ENCODE measurements at places on chromosomes 6 and 20.
A peak's percentile ranks its signal among the peaks of the same experiment; 100 is the strongest.

DNA sequence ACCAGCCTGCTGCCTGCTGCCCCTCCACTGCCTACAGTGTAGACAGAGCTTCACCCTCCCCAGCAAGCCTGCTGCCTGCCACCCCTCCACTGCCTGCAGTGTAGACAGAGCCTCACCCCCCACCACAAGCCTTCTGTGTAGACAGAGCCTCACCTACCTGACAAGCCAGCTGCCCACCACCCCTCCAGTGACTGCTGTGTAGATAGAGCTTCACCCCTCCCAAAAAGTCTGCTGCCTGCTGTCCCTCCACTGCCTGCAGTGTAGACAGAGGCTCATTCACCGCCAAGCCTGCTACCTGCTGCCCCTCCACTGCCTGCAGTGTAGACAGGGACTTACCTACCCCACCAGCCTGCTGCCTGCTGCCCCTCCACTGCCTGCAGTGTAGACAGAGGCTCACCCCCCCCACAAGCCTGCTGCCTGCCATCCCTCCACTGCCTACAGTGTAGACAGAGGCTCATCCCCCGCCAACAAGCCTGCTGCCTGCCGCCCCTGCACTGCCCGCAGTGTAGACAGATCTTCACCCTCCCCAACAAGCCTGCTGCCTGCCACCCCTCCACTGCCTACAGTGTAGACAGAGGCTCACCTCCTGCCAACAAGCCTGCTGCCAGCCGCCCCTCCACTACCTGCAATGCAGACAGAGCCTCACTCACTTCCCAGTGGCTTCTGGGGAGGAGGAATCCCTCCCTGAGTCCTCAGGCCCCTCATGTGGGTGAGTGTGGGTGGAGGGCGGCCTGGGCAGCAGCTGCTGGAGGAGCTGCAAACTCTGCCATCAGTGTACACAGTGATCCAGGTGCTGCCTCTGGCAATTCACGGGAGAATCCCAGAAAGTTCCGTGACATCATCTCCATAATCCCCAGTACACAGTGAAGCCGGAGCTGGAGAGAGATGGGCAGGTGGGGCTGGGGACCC is 140.9 kb downstream of the DLL1 start:
- DNase-seq: no peak

GRCh38 chr20:17699931-17700351 is at the start of gene BANF2:
TSS of gene BANF2 (plus strand) at chr20:17699966. CDS start at chr20:17725026, 25,060 bp downstream.
- DNase-seq: no peak

DNA sequence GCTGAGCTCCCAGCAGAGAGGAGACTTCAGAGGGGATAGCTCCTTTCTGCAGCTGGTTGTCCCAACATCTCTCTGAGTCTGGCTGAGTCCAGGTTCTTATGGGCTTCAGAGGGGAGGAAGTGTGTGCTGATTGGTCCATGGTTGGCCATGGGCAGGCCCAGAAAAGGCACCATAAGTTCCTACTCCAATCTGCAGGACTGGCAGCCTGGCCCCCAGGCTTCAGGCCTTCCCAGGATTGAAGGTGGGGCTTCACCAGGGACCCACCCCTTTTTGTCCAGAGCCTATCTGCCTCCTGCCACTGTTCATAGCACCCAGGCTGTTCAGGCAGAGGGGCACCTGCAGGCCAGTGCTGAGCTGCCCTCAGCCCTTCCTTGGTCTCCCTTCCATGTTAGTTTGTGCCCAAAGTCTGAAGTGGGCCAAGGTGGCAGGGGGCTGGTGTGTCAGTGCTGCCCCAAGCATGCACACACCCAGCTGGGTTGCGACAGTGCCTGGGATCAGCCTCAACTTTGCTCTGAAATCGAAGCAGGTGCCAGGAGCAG is 21.6 kb upstream of the TOP1 start:
- DNase-seq: no peak

GRCh38 chr6:130115036-130115435 is 96.7 kb downstream of the L3MBTL3 start:
- peak; percentile 3 for DNase-seq

GRCh38 chr20:17427638-17428037 is 103.5 kb downstream of the BFSP1 start:
- DNase-seq: no peak

DNA sequence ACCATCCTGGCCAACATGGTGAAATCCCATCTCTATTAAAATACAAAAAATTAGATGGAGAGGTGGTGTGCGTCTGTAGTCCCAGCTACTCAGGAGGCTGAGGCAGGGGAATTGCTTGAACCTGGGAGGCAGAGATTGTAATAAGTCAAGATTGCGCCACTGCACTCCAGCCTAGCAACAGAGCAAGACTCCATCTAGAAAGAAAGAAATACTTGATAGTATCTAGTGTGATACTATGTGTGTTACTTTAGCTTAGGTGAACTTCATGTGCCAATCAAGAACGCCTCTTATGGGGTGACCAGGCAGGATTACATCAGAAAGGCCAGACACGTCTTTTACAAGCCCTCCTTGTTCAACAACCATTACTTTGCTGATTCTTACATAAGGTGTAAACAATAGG is 107.1 kb downstream of the TMEM170B start:
- DNase-seq: no peak

DNA sequence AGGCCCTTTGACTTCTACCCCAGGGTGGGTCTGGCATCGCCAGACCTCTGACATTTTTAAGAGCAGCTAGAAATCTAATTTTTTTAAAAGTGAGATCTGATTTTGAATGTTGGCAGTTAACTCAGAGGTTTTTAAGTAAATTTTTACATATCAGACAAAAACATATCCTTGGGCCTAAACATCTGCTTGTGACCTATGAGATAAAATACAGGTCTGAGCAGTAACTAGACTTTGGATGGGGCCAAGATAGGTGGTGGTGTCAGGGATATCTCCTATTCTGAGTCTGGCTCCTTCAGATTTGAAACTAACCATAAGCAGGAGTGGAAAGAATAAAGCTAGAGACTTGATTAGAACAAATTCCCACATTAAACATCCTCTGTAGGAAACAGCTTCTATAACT is 17.6 kb downstream of the RALY start:
- DNase-seq: no peak

GRCh38 chr6:80636689-80637088 is 530.2 kb downstream of the BCKDHB start:
- no peak for DNase-seq

GRCh38 chr6:46098678-46099077 is 31.1 kb upstream of the ENPP4 start:
- no peak for DNase-seq

DNA sequence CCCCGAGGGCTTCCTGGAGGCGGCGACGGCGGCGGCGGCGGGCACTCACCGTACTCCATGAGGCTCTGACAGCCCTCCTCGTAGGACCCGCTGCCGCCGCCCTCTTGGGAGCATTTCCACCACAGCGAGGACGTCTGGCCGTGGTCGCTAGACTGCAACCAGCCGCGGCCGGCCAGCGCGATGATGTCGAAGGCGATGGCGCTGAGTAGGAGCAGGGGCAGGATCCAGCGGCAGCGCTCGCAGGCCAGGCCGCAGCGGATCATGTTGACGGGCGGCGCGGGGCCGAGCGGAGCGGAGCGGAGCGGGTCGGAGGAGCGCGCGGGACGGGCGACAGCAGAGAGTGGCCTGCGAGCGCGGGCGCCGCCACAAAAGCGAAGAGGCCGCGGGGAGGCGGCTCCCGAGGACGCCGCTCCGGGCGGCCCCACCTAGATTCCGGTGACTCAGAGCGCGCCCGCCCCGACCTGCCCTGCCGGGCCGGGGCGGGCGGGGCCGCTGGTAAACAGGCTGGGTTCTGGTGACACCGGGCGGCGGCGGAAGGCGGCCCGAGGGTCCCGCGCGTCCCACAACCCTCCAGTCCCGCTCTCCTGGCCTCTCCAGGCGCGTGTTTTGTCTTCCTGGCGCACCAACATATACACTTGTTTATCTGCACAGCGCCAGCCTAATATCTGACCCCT is at the start of gene PERP:
TSS of gene PERP (minus strand) at position 342 of the 674 bp plus-strand sequence. CDS start at position 263, 79 bp downstream.
- DNase-seq: peak; percentile 63

- DNase-seq: peak; percentile 70
Measured at GRCh38 chr6:119129148-119129967, 50.9 kb upstream of the FAM184A start.

DNA sequence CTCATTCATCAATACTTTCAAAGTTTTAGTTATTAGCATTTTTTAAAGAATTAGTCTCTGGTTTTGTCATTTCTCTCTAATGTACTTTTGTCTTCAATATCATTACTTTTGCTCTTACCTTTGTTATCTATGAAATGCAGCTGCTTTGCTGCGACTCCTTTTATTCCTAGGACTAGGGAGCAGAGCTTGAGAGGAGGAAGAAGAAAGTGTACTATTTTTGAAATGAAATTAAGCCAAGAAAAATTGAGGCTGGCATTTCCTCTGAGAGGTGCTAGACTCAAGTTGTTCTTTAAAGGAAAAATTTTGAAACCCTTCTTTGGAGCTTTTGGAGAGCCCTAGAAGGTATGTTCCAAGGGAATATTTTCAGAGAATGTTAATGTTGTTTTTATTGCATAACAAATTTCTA is 48.3 kb upstream of the MRAP2 start:
- no peak for DNase-seq

- DNase-seq: no peak
Measured at GRCh38 chr6:7237653-7238188, 75.3 kb downstream of the SSR1 start.

DNA sequence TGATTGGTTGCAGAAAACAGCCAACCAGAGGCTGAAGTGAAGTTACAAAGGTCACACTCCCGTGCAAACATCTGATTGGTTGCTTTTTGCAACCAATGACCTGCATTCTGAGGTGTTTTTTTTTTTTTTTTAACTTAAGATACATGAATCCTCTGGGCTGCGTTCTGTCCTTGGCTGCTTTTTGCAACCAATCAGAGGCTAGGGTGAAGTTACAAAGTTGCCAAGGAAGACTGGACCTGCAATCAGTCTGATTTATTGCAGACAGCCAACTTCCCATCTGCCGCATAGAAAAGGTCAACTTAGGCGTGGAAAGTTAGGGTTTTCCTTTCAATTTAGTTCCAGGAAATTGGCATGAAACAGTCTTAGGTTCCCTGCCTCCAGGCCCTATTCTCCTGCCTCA is 292.9 kb downstream of the PLCB1 start:
- DNase-seq: no peak

DNA sequence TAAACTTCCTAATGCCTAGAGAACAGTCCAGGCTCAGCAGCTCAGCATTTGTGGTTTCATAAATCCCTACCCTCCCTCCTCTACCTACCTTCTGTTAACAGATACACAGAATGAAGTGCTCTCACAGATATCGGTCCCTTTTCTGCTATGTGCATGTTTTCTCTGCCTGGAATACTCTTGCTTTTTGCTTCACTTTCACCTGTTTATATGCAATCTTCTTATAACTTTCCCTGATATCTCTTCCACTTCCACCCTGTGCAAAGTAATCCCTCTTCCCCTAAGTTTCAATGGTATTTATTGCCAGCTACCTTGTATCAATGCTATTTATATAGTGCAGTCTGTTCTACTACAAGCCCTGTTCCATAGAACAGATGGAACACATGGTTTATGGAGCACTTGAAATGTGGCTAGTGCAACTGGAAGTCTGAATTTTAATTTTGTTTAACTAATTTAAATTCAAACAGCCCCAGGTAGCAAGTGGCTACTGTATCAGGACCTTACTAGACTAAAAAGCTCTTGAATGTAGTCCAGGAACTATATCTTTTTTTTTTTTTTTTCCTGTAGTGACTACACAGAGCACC is 3.1 kb upstream of the TAB2 start:
- DNase-seq: no peak

DNA sequence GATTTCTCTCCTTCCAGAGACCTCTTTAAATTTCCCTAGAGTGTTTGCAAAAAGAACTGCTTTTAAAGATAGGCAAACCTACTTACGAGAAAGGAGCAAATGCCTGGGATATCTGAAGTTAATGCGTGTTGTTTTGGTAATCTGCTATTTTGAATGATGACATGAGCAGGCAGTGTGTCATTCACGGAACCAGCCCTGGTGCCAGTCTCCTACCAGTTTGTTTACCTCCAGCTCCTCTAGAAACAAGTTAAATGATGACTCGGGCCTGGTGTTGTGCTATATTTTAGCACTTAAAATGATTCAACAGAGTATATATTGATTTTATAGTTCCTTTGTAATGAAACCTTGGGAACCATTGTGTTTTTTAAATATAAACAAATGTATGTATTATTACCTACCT is 41.1 kb upstream of the MAP3K4 start:
- DNase-seq: no peak

DNA sequence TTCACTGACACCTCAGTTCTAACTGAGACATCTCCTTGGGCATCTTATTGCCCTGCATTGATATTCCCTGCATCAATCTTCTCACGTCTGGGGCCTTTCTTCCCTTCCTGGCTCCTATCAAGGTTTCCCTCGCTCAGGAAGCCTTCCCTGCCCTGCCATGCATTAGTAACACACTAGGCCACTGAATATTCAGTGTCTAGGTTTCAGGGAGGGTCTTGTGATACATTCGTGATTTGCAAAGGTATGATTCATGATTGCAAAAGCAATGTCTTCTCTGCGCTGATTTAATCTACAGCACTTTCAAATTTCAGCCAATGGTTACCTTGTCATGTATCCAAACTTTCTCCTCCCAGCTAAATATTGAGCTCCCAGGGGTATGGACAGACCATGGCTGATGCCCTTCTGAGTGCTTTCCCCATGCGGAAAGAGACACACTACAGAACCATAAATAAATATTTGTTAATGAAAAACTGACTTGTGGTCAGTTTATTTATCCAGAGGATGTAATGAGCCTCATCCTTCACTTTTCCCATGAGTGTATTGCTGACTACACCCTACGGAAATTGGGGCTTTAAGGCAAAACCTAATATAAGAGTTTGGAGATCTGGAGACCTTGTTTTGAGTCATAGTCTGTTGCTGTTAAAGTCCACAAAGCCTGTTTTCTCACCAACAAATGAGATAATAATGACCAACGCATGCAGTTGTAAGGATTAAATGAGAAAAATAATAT is 21.6 kb upstream of the PCSK2 start:
- DNase-seq: no peak

DNA sequence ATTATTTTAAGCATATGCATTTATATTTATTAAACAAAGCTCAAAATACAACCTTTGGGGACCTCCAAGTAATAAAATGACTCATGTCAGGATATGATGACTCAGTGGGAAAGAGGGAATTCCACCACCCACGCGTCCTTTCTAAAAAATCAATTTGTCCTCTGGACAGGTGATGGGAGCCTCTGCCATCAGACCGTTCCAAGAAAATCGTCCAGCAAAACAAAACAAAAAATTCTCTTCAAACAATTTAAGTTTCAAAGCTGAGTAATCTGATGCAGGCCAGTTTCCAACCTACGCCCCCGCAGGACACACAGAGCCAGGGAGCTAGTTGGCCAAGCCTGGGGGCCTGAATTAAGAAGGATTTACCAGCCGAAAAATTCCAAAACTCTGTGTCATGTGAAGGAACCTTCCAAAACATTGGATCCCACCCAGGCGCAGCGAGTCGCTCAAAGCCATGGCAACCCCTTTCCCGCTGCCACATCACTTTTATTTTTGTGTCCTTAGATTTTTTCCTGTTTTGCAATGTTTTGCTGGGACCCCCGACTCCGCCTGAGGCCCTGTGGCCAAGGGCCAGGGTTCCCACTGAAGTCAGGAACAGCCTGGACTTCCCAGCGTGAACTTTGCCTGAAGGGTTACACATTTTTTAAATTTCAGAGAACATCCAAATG is 95.3 kb downstream of the NFATC2 start:
- DNase-seq: no peak

- peak; percentile 51 for DNase-seq
Measured at GRCh38 chr6:160930547-160931377, 60.8 kb upstream of the MAP3K4 start.

- no peak for DNase-seq
Measured at GRCh38 chr6:156587751-156588301, 189.4 kb upstream of the ARID1B start.

GRCh38 chr20:55790178-55790577 is 215.1 kb downstream of the CBLN4 start:
- DNase-seq: no peak

GRCh38 chr6:98634569-98634968 is 199.8 kb upstream of the POU3F2 start:
- DNase-seq: no peak

- no peak for DNase-seq
Measured at GRCh38 chr6:168301648-168302398, 17.8 kb downstream of the DACT2 start.
